GM12864 (cell line): ENCODE measurements at places on chromosomes 11 and 22.

- no peak for DNase-seq
Observed at GRCh38 chr11:73654482-73655021, 8.2 kb downstream of the PLEKHB1 start.

DNA sequence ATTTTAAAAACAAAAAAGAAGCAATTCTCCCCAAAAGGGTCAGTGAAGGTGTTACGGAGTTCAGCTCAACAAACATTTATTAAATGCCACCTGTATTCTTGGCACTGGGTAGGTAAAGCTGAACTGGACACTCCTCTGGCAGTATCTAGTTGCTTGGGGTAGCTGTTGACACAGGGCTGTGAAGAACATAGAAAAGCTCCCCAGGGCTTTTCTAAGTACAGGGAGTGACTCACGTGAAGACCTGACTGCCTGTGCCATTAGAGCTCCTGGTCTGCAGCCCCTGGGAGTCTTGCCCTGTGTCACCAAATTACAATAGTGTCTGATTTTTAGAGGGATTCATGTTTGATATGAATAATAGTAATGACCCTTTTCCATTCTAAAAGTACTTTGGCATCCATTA lies 43.6 kb downstream of the COA4 start:
- no peak for DNase-seq

GRCh38 chr11:35723913-35724312 lies 61.3 kb downstream of the TRIM44 start:
- no peak for DNase-seq

- DNase-seq, result no peak
Observed at GRCh38 chr22:23292453-23293350, 112.4 kb downstream of the BCR start.

GRCh38 chr11:3849297-3849874 lies 6.1 kb upstream of the STIM1 start:
- no peak for DNase-seq

- no peak for DNase-seq
Observed at GRCh38 chr22:37187552-37187890, 526 bp downstream of the C1QTNF6 start.

DNA sequence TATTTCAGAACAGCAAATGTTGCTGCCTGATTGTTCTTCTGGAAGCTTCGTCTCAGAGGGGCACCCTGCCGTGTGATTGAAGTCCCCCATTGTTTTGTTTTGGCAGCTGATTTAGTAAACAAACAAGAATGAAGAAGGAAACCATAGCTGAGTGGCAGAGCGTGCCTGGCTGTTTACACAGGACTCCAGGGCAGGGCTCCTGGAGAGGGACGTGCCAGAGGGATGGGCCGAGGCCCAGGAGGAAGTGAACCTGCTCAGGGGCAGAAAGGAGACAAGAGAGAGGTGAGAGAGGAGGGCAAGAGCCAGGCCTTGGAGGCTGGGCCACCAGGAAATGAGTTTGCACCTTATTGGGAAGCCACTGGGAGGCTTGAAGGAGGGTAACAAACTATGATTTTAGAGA lies 85.5 kb upstream of the B3GAT1 start:
- DNase-seq, result no peak

- DNase-seq, result no peak
Observed at GRCh38 chr22:46366801-46367706, 31.5 kb downstream of the TRMU start.

DNA sequence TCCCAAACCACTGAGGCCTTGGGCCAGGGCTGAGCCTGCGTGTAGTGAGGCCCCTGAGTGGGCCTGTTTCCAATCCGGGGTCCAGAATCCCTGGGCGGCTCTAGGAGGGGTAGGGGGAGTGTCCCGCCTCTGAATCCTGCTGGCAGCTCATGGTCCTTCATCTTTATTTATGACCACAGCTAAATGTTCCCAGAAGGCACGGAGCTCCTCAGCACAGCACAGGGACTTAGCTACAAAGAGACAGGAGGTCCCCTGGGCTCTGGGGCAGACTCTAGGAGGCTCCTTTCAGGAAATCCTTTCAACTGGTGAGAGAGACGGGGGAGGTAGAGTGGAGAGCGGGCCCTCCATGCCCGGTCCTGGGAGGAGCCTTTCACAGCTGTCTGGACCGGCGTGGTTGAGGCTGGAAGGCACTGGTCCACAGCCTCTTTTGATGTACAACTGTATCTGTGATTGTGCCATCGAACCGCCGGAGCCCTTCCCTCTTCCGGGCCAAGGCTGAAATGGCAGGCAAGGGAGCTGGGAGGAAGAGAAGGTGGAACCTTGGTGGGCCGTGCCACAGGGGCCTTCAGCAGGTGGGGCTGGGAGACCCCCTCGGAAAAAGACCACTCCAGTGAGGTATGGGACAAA lies 46.8 kb downstream of the SCUBE1 start:
- DNase-seq, result no peak
